Astrocyte of the cerebellum (primary cell): ENCODE measurements at places on chromosomes 2 and 18.

DNA sequence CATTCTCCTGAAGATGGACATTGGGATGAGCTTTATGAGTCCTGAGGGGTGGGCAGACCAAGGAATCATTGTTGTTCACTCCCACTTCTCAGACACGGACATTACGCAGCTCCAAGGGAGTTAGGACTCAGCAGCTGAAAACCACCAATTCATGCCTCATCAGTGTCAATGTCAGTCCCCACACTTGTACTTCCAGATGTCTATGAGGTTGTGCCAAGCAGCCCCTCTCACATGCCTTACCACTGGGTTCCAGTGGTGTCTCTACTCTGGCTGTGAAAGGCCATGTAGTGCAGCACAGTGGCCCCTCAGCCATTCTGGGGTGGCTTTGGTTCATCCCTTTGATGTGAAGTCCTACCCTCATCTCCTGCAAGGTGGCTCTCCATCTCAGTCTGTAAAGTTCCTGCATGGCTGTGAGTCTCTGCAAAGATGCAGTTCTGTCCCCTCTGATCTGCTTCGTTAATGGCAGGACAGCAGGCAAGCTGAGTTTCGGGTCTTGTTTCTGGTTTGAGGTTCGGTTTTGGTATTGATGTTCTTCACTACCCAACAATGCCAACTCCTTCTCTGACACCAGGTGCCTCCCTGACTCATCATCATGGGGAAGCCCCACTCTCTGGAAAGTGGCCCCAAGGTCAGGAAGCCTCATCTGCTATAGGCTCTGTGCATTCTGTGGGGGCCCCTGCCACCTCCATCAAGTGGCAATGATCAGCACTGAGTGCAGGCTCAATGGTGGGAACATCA is 14.0 kb upstream of the COL6A3 start:
- DNase-seq: no peak

DNA sequence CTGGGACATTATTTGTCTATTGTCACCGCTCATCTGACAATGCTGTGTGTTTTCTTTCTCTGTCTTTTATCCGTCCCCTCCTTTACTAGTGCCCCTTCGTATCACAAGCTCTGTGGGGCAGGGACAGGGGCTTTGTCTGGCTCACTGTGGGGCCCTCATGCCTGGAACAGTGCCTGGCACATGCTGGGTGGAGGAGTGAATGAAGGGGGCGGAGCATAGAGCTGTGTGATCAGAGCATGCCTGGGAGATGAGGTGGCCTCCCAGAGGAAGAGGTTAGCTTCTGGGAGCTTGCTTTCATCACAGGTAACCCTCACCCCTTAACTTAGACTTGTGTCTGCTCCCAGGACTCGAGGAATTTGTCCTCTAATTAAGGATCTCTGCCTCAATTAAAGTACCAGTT is 16.4 kb downstream of the MTCL1 start:
- no peak for DNase-seq

DNA sequence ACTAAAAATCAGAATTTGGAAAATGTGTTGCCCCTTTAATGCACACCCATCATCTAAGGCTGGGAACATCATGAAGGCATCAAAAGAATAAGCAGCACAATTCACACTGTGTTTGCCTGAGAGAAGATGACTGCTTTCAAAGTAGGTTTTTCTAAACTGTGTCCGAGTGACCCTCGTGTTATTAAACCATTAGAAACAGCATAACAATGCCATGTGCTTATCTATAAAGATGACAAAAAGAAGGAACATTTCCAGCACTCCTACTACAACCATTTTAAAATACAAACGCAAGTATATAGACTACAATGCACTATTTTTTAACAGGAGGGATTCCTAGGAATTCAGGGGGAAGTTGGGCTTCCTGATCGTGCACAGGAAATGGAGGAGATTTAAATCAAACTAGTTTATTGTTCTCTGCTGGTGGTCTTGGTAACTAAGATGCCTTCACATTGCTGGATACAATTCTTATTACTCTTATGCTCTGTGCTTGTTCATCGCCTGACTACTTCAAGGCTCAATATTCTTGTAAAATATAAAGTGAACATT is 305.9 kb upstream of the CCDC68 start:
- no peak for DNase-seq

GRCh38 chr2:172926785-172927640 is 148.6 kb upstream of the MAP3K20 start:
- no peak for DNase-seq

GRCh38 chr2:206482123-206482522 is 38.8 kb downstream of the ADAM23 start:
- DNase-seq: no peak

- DNase-seq: peak; percentile 45
Observed at GRCh38 chr2:57497489-57498096, 549.0 kb upstream of the VRK2 start.

DNA sequence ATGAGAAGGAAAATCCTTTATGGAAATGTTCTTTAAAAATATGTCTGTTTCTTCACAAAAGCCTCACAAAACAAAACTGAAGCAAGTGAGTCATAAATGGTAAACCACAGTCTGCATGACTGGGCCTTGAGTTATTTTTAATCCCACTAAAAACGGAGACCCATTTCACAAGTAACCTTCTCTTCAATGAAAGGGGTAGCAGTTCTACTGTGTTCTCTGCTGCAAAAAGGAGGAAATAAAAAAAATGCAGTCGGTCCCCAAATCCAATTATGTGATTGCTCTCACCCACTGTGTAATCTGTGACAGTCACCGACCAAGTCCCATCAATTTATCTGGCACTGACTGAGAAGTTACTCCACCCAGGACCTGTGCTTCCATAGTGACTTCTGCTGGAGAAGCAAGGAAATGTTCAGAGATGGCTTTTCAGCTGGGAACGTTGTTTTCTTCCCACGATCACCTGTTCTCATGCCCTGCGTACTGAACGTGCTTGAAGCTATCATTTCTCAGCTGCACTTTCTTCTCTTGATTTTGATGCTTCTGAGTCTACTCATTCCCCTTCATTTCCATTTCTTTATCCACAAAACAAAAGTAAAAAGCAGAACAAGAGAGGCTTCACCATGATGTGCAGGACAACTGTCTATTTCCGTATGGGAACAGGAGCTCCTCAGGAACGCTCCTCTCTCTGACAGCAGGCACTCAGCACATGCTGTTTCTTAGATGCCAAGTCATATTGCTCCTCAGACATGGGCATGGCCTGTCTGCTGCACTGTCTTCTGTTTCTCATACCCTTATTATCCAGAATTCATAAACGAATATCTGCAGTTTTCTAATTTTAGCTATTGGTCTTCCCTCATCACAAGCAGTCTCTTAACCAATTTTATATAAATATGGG is 80.0 kb upstream of the TMEM200C start:
- DNase-seq: peak; percentile 78

DNA sequence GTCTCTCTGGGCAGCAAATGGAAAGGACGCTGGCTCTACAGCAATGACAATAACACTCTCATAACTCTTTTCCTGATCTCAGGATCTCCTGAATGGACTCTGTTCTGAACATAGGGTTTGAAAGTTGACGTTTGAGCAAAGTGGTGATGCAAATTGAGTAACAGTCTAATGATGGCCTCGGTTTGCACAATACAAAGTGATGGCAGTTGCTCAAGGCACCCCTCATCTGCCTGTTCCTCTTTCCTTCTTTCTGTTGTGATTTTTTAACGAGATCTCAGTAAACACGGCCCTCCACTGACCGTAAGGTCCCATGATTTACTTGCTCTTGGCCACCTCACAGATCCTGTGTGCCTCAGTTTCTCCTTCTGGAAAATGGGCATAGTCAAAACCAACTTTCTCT is 303.6 kb downstream of the SLC8A1 start:
- DNase-seq: no peak

DNA sequence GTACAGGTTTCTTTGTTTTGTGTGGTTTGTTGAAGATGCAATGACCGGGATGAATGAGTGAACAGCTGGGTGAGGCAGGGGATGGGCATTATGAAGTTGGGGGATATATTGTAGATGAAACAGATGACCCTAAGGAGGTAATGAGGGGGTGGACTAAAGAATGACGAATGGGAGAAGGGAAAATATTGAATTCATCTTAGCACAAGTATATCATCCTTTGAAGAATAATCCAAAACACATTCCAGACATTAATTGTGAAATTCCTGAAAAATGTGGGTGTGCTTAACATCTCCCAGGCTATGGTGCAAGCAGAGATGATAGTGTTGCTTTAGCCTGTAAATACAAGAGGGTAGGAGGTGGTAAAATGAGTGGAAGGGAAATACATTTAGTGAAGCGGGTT is 5.8 kb downstream of the CRIM1 start:
- no peak for DNase-seq

- DNase-seq: no peak
Observed at GRCh38 chr2:106193690-106193976, 468 bp downstream of the UXS1 start.
